ENCODE measurements at places on chromosomes 13 and 19.

GRCh38 chr19:6499052-6499790 is 2.9 kb downstream of the TUBB4A start:
- DNase-seq, result no peak

- no peak for DNase-seq
Measured at GRCh38 chr13:47119575-47120235, 222.9 kb upstream of the HTR2A start.

GRCh38 chr13:105370011-105370650 is 1165.3 kb downstream of the EFNB2 start:
- DNase-seq, result no peak

DNA sequence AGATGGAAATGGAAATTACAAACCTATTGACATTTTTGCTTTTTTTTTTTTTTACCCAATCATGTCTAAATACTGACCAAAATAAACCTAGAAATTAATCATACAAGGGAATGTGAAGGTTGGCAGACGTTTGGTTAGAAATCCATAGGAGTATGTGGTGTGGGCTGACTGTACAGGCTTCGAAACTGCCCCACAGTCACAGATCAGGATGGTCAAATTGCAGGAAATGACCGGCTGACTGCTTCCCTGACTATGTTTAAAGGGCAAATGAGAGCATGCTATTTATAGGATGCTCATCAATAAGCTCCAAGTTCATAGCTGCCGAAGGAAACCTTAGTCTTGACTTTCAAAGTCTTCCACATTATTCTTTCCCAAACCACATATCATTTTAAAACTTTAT is 118.4 kb downstream of the COG6 start:
- no peak for DNase-seq

DNA sequence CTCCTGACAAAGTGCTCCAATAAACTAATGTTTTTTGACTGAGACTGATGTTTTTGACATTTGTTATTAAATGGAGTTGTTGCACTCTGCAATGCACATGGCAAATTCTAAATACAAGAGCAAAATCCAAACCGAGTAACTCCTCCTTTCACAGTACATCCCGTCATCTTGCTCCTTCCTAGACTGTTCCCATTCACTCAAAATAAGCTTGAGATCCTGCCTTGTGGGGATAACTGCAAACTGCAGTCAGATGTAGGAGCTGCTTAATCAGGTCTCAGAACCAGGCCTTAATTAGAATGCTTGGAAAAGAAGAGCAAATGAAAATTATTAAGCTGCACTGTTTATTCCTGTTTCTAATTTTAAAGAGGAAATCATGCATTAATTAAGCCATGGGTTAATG is 134.8 kb upstream of the SPRY2 start:
- DNase-seq, result no peak

DNA sequence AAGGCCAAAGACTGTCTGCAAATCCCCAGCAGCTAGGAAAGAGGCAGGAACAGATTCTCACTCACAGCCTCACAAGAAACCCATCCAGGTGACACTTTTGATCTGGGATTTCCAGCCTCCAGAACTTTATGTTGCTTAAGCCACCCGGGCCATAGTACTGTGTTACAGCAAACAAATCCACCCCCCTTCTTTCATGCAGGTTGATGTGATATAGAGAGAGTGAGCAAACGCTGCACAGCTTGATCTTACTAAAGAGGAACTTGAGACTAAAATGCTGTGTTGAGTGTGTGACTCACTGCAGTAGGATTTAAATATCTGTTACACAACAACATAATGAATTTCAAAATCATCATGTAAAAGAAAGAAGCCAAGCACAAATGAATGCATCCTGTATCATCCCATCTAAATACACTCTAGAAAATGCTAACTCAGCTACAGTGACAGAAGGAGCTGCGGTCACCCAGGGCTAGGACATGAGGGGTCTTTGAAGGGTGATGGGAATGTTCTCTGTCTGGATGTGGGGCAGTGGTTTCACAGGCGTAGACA is 32.2 kb downstream of the RCBTB2 start:
- DNase-seq, result no peak

GRCh38 chr13:110341445-110342244 is 34.6 kb downstream of the COL4A2 start:
- no peak for DNase-seq

DNA sequence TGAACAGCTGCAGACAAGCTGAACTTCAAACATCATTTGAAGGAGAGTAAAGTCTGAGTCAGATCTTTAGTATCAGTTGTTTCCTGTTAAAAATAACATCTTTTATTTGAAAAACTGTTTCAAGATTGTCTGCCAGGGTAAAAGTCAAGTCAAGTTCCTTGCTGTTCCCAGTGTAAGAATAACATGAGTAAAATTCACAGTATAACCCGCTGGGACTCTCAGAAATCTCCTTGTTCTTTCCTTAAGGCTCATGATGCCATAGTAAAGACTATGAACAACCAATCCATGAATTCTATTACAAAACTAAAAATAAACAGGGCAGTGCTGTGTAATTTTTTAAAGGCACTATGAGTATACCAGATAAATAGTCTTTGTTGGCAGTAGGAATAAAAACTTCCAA is 112.9 kb downstream of the IRS2 start:
- no peak for DNase-seq

DNA sequence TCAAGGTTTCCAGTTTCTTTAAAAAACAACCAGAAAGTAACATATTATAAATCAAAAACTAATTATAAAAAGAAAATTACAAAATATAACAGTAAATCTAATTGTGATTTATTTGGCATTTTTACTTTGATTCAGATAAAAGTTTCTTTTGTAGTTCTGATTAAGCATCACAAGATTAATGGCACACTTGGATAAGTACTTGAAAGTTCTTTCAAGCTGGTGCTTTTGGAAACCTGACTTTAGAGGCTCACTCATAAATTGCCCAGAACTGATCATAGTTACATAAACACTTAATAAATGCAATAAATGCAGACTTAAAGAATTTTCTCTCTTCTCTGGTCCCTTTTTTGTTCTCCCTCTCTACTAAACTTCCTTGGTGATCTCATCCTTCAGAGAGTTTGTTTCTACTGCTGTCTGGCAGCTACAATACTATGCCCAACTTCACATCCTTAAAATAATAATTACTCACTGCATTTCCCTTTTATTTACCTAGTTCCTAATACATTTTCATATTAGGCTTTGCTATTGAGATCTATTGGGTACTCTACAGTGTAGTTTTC is 1417.0 kb downstream of the EFNB2 start:
- no peak for DNase-seq

GRCh38 chr19:35228177-35228930 is at the start of gene FAM187B:
TSS of gene FAM187B (minus strand) at chr19:35228739. CDS start at chr19:35228680, 59 bp downstream.
- DNase-seq, result no peak

- no peak for DNase-seq
Measured at GRCh38 chr13:73782450-73783449, 351.5 kb downstream of the KLF12 start.

DNA sequence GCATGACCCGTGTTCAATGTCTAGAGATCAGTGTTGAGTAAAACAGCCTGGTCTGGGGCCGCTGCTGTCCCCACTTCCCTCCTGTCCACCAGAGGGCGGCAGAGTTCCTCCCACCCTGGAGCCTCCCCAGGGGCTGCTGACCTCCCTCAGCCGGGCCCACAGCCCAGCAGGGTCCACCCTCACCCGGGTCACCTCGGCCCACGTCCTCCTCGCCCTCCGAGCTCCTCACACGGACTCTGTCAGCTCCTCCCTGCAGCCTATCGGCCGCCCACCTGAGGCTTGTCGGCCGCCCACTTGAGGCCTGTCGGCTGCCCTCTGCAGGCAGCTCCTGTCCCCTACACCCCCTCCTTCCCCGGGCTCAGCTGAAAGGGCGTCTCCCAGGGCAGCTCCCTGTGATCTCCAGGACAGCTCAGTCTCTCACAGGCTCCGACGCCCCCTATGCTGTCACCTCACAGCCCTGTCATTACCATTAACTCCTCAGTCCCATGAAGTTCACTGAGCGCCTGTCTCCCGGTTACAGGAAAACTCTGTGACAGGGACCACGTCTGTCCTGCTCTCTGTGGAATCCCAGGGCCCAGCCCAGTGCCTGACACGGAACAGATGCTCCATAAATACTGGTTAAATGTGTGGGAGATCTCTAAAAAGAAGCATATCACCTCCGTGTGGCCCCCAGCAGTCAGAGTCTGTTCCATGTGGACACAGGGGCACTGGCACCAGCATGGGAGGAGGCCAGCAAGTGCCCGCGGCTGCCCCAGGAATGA is 1.5 kb upstream of the CEACAM5 start:
- DNase-seq, result peak; percentile 31

DNA sequence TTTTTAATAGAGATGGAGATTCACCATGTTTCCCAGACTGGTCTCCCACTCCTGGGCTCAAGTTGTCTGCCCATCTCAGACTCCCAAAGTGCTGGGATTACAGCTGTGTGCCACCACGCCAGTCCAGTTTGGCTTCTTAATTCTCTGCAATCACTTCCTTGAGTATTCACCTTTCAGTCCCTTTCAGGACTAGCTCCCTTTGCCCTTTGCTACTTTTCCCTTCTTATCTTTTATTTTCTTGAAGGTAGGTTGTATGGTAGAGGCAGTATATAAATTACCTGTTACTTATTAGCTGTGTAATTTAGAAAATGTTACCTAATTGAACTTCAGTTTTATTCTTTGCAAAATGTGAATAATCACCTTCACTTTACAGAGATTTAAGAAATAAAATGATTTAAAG is 285.8 kb downstream of the FGF9 start:
- DNase-seq, result no peak

DNA sequence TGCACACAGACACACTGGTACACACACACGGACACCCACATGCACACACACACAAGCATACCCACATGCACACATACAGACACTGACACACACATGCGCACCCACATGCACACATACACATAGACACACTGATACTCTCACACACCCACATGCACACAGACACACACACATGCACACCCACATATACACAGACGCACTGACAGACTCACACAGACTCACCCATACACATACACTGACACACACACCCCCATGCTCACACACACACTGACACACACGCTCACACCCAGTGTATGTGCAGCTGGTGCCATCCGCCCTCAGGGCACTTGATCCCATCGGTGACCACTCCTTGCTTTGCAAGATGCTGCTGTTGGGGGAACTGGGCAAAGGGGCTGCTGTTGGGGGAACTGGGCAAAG is 9.7 kb upstream of the RASA3 start:
- no peak for DNase-seq

Measured in stimulated activated CD8-positive, alpha-beta memory T cell treated with anti-CD3 and anti-CD28 coated beads, Interleukin-7, amount 100 ng/mL, for 24 hours (primary cell).